ENCODE measurements at places on chromosomes 12 and 14.

- H3K36me3 ChIP-seq: no peaks in the 10 kb centered on the region
- DNase-seq: no peak
- H3K4me3 ChIP-seq: no peak overlapping the region
- H3K27me3 ChIP-seq: no peaks in the 10 kb centered on the region
Measured at GRCh38 chr12:12171991-12172511, 94.8 kb downstream of the LRP6 start.

- H3K27me3 ChIP-seq: no peaks in the 10 kb centered on the region
- peaks cover 15% of the 10 kb centered on the region for H3K4me1 ChIP-seq
- no peaks in the 10 kb centered on the region for H3K36me3 ChIP-seq
Measured at GRCh38 chr14:59868021-59868420, 2.6 kb downstream of the RTN1 start.

DNA sequence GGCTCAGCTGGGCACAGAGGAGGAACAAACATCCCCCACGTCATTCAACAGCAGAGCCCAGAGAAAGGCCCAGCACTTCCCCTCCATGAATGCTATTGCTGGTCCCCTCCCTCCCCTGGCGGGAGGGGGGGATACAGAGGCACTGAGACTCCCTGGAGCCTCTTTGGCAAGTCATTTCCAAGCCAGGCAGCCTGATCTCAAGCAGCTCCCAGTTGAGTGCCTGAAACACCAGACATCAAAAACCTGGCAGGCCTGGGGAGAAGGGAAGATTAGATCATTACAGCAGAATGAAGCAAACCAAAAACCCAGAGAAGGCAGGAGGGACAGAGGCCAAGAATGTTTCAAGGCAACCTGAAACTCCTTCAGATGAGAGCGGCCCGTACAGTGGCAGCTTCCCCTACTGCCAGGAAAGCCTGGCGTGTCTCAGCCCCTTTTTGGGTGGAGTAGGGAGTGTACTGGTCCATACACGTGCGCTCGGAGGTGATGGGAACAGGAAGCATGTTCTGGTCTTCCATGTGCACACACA lies 92.1 kb downstream of the LRRC74A start:
- DNase-seq: no peak
- H3K36me3 ChIP-seq: no peaks in the 10 kb centered on the region
- peaks cover 82% of the 10 kb centered on the region for H3K4me1 ChIP-seq
- peak overlapping the region; percentile 12 for H3K4me3 ChIP-seq

DNA sequence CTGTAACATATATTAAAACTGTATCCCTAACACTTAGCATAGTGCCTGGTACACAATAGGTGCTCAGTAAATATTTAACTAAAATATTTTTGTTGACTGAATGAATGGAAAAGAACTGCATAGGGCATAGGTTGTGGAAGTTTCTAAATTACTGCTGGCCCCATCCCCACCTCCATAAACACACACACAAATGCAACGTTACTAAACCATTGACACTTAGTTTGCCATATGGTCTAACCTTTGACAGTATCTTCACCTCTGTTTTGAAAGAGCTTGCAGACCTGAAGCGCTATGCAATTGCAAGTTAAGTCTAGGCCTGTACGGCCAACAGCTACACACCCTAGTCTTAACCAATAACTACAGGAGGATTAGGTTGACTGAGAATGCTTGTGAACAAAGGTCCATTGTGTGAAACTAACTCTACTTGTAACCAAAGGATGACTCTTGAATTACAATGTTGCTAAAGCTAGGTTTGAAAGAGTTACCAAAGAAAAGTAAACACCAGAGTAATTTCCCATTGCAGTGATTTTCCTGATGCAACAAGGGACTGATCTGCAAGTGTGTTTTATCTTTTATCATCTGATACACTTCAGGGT lies 924 bp upstream of the MANSC1 start:
- no peak overlapping the region for H3K4me3 ChIP-seq
- H3K27me3 ChIP-seq: no peaks in the 10 kb centered on the region
- H3K27ac ChIP-seq: peak overlapping the region; percentile 82
- no peak for DNase-seq
- peaks cover 18% of the 10 kb centered on the region for H3K4me1 ChIP-seq

Data from vagina (tissue), 2 donors.